Fibroblast of gingiva (primary cell): ENCODE measurements at places on chromosomes 7 and 10.
A peak's percentile ranks its signal among the peaks of the same experiment; 100 is the strongest.

DNA sequence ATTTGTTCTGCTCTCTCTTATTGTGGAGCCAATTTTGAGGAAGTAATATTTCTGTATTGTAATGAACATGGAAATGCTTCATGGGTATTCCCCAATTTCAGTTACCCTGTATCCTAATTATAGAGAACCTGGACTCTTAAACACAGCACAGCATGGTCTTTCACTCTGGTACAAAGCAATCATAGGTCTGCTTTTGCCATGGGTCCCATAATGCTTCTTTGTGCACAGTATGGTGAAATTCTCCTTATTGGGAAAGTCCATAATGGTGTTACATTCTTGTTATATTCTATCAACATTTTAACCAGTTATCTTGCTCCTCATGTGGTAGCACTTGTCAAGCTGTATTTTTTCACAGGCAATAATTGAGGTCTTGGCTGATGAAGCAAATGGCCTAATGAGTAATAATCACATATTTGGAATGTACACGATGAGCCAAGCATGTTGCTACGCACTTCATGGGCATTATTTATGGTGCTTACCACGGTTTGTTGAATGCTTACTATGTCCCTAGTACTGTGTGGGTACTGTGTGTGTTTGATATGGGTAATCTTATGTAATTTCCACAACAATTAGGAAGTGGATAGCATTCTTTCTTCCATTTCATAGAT lies 42.9 kb downstream of the PRKG1 start:
- DNase-seq: no peak

- peak; percentile 98 for DNase-seq
Measured at GRCh38 chr10:122152544-122152943, 118.6 kb upstream of the BTBD16 start.

DNA sequence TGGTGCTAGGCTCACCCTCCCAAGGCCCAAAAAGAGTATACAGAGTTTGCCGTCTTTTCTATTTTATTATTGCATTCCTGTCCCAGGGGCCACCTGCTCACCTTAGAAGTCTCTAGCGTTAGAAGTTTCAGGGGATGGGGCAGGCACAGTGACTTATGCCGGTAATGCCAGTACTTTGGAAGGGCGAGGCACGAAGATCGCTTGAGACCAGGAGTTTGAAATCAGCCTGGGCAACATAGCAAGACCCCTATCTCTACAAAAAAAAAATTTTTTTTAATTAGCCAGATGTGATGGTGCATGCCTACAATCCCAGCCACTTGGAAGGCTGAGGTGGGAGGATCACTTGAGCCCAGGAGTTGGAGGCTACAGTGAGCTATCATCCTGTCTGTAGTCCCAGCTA lies 30.3 kb upstream of the HSPB1 start:
- DNase-seq: no peak

GRCh38 chr10:29542723-29543122 lies 92.0 kb downstream of the SVIL start:
- no peak for DNase-seq

DNA sequence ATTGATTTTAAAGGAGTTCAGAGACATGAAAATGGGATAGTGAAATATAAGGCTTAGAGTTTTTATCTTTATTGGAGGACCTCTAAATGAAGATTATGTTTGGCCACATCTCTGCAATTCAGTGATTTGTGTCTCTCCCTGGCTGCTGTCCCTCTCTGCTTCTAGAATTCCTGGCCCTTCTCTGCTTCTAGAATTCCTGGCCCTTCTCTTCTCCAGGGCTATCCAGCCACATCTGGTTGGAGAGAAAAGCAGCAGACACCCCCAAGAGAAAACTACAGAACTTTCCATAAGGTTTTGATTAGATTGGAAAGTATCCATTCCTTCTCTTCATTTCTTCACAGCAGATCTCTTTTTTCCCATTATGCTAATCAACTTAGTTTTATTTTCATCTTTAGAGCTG lies 135.5 kb downstream of the NPY start:
- DNase-seq: peak; percentile 14

DNA sequence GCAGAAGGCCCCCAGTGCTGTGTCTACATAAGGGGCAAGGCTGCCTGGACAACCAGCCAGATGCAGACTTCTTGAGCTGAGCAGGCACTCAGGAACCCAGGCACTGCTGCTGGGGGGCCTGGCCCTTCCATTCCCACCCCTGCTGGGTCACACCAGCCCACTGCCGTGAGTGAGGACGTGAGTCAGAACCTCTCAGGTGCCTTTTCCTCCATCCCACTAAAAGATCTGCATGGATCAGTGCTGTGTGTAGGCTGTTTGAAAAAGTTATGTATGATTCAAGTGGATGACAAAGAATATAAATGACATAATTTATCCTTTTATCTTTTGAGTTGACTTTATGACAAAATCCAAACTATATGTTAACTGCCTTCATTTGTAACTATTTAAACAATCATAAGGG lies 499.3 kb downstream of the INHBA start:
- DNase-seq: no peak

DNA sequence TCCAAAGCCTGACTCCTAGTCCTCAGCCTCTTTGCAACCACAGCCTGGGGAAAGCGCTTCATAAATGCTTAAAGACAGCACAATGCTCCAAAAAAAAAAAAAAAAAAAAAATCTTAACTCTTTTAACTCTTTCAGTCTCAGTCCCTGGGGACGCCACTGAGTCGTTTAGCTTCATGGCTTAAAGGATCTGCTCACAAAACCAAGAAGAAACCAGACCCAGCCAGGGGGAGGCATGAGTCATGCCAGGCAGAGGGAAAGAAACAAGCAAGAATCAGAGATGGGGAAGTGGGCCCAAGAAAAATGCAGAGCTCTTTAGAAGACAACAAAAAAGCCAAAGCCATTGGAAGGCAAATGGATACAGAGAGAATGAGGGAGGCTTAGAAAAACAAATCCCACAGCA lies 32.5 kb upstream of the DOCK1 start:
- DNase-seq: no peak
